ENCODE measurements at places on chromosomes 11 and 22.
A peak's percentile ranks its signal among the peaks of the same experiment; 100 is the strongest.

GRCh38 chr22:42816336-42816735, 40.7 kb downstream of the ARFGAP3 start:
- no peak for DNase-seq

DNA sequence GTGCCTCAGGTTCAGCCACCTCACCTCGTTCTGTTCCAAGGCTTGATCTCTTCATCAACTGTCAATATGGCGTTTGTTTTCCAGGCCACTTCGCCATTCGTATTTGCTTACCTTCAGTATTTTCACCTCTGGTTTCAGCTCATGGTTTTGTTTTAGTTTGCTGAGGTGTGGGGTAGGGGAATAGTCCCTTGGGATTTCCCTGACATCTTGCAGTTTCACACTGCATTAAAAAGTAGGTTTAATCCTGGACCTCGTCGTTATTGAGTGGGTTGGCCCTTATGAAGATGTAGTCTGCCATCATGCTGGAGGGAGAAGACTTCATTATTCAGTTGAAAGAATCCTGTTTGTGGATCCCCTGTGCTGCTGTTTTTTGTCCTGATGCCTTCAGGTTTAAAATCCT, 46.0 kb downstream of the C11orf91 start:
- DNase-seq: no peak

DNA sequence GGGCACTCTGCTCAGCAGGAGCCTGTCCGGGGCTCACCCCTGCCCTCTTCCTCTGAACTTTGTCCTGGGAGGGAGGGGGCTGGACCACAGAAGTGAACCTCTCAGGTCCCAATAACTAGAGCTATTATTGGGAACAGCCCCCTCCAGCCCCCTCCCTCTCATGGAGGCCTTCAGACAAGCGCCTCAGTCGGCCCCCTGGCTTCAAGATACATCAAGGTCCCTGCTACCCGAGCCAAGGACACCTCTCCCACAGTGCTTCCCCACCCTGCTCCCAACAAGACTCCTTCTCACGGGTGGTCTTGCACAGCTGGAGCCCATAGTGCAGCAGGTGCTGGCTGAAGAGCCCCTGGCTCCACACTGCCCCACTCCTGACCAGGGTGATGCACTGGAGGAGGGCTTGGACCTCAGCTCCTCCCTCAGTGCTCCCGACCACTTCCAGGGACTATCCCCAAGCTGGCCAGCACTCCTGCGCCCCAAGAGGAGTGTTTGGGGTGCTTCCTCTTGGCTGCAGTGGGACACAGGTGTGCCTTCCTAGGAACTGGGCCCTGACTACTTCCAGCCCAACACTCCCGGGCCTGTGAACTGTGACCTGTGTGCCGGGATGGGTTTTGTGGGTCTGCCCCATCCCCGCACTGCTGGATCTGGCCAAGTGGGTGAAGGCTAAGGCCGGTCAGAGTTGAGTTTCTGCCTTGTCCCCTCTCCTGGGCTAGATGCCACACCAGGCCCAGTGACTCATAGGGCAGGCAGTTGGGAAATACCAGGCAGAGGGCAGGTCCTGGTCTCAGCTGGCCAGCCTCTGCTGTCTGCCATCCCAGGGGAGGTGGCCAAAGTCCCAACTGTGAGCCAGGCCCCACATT, 2.2 kb downstream of the PNPLA2 start:
- DNase-seq: no peak

DNA sequence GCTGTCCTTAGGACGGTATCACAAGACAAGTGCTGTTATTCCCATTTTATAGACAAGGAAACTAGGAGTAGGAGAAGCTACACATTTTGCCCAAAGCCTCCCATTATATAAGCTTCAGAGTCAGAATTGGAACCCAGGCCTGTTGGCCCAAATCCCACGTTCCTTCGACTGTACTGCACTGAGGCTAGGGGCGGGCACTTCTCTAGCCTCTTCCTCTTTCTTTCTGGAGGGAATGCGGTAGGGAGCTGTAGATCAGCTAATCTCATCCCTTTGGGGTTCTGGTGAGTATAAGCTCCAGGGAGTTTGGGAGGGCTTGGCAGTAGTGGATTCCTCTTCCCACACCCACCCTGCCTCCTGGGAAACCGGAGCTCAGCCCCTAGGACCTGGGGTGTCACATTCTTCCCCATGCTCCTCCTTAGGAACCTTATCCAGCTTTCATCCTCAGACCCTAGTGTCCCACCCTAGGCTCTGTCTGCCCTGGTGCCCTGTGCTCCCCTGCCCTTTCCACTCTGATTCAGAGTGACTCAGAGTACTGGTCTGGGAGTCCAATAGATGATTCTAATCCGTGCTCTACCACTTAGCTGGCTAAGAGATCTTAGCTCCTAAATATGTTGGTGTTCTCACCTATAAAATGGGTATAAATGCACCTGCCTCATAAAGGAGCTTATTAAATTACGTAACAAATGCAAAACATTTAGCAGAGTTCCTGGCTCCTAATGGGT, 29.3 kb downstream of the PHLDB1 start:
- DNase-seq: no peak

DNA sequence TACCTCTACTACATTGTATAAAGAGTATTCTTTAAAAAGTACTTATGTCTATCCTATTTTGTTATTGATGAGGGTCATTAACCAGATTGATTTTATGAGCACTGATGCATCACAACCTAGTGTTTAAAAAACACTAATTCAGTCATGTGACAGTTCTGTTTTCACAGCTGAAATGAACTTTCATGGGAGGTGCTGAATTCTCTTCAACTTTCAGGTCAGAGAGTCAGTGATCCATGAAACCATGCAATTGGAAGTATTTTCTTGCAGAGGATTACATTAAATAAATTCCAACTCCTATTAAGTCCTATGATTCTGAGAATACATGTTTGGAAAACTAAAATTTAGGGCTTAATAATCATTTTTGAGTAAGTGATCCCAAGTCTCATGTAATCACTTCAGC, 889.4 kb downstream of the KCNA4 start:
- DNase-seq: no peak

DNA sequence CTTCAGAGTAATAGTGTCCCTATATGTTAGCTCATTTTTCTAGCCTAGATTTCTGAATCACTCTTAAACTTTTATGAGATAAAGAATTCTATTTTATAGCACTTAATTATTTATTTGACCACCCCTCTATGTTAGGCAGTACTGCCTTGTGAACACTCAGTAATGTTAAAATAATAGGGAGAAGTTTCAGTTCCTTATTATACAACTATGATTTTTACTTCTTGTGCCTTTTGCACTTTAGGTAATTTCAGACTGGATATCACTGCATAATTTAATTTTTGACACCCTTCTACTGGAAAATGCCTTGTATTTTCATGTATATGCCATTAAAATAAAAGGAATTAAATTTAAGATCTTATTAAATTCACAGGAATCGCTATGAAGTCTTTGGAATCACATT, 3.1 kb downstream of the BCO2 start:
- no peak for DNase-seq

DNA sequence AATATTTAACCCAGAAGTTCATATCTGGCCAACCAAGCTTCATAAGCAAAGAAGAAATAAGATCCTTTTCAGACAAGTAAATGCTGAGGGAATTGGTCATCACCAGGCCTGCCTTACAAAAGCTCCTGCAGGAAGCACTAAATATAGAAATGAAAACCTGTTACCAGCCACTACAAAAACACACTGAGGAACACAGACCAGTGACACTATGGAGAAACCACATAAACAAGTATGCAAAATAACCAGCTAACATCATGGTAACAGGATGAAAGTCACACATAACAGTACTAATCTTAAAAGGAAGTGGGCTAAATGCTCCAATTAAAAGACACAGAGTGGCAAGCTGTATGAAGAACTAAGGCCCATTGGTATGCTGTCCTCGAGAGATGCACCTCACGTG, 311.4 kb downstream of the DYNC2H1 start:
- DNase-seq: no peak

DNA sequence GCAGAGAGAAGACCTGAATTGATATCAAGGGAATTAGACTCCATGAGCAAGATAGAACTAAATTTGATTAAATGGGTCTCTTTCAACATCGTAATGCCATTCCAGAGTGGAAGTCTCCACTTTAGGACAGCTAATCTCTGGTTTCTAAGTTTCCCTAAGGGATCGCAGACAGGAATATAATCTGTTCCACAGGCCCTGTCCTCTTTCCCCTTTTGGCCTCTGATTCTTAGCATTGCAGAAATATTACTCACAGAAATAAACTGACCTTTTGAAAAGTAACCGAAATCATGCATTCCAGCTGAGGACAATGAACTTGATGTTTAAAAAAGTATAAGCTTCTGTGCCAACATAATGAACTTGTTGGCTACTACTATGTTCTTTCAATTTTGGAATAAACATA, 227.8 kb downstream of the ETS1 start:
- DNase-seq: no peak

DNA sequence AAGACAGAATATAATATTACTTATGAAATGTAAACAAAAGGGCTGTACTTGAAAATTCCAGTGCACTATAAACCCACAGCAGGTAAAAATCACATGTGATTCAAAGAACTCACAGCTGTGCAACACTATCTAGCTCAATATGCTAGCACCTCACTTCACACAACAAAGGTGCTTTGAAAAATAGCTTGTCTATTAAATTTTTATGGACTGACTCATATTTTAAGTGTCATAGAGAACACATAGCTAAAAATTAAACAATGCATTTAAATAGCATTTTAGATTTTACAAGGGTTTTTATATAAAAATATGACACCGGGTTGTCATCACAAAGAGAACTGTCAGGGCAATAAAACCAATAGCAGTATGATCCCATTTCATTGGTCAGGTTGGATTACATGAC, 1390.5 kb upstream of the TENM4 start:
- no peak for DNase-seq

- DNase-seq: peak; percentile 46
Measured at GRCh38 chr11:83006877-83007330, 64.8 kb downstream of the RAB30 start.
